Lung (tissue), 17 donors: ENCODE measurements at places on chromosomes 13 and 19. TPM values are rescaled to one million over a fixed set of nuclear protein-coding genes. Genes with fewer than 3 reads are reported as not detected.

GRCh38 chr13:97979051-97979450 lies 25.6 kb downstream of the IPO5 start:
- H3K36me3 ChIP-seq, result no peaks in the 10 kb centered on the region
- no peak for DNase-seq
- H3K27ac ChIP-seq, result no peak overlapping the region
- no peaks in the 10 kb centered on the region for H3K4me1 ChIP-seq
- H3K27me3 ChIP-seq, result no peaks in the 10 kb centered on the region

GRCh38 chr19:40534148-40534547 lies 42.5 kb upstream of the SHKBP1 start:
- H3K27ac ChIP-seq, result no peak overlapping the region
- no peak overlapping the region for H3K4me3 ChIP-seq
- DNase-seq, result no peak
- no peaks in the 10 kb centered on the region for H3K27me3 ChIP-seq
- H3K36me3 ChIP-seq, result no peaks in the 10 kb centered on the region
- H3K4me1 ChIP-seq, result no peaks in the 10 kb centered on the region

DNA sequence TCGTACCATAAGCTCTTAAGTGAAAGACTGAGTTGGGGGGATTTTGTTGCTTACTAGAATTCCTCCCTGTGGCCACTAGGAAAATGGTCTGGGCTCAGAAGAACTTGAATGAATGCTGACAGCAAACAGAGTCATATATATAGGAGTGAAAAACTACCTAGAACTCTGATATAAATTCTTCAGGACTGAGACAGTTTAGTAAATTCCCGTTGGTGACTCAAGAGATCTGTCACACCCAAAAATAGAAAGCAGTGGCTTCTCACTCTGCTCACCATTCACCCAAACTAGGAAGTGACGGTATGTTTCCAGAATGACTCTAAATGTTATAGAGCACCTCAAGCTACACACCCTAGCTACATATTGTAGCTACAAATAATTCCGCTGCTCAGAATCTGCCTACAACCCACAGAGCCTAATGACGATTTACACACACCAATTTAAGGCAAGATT lies 116.2 kb downstream of the TBC1D4 start:
- H3K4me1 ChIP-seq, result no peaks in the 10 kb centered on the region
- DNase-seq, result no peak
- H3K27me3 ChIP-seq, result no peaks in the 10 kb centered on the region
- peak overlapping the region; percentile 88 for H3K27ac ChIP-seq
- H3K36me3 ChIP-seq, result no peaks in the 10 kb centered on the region

MZT1 gene
- total RNA-seq, result 6.7 TPM

DNA sequence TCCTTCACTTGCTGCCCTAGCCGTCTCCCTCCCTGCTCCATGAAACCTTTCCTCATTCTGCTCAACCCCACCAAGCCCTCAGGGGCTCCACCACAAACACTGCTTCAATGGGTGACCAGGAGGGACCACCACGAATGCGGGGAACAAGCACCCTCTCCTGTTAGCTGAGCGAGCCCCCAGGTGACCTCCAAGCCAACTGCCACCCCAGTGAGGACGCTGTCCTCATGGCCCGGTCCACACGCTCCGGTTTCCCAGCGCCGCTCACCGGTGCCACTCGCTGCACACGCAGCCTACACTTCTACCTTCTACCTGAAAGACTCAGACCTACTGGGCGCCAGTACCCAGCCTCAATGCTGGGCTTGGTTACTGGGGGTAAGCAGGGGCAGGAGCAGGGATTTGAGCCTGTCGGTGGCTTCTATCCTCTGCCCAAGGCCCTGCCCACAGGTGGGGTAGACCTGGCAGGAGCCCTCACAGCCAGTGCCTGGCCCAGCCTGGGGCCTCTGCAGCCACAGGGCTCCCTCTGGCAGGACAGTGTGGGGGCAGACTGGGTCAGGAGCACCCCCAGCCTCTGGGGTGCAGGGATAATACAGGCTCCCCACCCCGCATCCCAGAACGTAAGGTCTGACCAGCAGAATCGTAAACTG lies 704 bp upstream of the TMEM86B start:
- DNase-seq, result no peak
- no peaks in the 10 kb centered on the region for H3K4me1 ChIP-seq
- no peaks in the 10 kb centered on the region for H3K27me3 ChIP-seq
- no peak overlapping the region for H3K4me3 ChIP-seq
- no peak overlapping the region for H3K27ac ChIP-seq
- peaks cover 18% of the 10 kb centered on the region for H3K36me3 ChIP-seq

DNA sequence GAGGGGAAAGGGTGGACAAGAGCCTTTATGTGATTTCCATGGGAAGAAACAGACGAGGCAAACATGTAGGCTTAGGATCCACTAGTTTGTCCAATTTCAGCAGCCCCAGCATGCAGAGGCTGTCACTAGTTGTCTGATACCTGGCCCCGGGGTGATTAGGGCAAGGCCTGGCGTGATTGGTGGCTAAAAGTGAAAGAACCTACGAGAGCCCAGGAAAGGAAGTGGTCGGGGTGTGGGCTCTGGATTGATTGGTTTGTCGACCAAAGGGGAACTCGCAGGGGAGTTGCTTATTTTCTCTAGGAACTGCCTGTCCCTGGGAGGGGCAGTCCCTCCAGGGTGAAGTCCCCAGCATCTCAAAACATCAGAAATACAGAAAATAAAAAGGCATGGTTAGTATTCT lies 64.2 kb upstream of the UQCRFS1 start:
- no peak overlapping the region for H3K4me3 ChIP-seq
- H3K27me3 ChIP-seq, result peaks cover 4% of the 10 kb centered on the region
- no peak overlapping the region for H3K27ac ChIP-seq

DNA sequence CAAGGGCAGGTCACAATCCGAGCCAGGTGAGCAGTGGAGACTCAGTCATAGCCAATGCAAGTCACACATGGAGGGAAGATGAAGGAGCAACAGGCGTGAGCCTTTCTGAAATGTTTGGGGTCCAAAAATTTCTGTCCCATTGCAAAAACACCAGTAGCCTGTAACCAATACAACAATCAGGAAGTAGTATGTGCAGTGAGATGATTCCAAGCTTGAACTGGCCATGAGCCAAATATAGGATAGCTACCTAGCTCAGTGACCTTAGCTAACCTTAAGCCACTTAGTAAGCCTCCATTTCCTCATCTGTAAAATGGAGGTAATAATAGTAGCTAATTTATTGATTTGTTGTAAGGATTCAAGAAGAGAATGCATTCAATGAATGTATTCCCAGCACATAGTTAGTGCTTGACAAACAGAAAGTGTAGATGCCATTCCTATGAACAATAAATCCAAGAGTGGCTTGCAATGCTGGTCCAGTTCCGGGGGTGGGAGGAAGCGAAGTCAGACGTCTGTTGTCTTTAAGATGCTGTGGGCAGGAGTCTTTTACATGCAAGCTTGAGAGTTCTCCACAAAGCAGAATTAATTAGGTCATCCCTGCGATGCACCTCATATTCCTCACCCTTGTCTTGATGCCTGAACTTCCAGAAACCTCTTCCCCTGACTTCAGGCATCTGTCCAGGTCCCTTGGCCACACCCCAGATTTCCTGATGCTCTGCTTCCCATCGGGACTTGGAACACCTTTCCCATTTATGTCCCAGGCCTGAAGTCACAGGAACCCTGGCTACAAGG lies 195.7 kb upstream of the UBL3 start:
- no peaks in the 10 kb centered on the region for H3K36me3 ChIP-seq
- H3K4me3 ChIP-seq, result no peak overlapping the region
- DNase-seq, result no peak
- H3K27ac ChIP-seq, result no peak overlapping the region
- H3K4me1 ChIP-seq, result no peaks in the 10 kb centered on the region

GRCh38 chr13:75202981-75203380 lies 279.0 kb downstream of the TBC1D4 start:
- no peak for DNase-seq
- no peak overlapping the region for H3K4me3 ChIP-seq
- H3K27me3 ChIP-seq, result no peaks in the 10 kb centered on the region
- no peaks in the 10 kb centered on the region for H3K4me1 ChIP-seq
- H3K36me3 ChIP-seq, result no peaks in the 10 kb centered on the region

GRCh38 chr19:29944390-29945012 lies 2.5 kb downstream of the URI1 start:
- no peak overlapping the region for H3K4me3 ChIP-seq
- H3K27me3 ChIP-seq, result peaks cover 2% of the 10 kb centered on the region
- H3K27ac ChIP-seq, result no peak overlapping the region
- no peaks in the 10 kb centered on the region for H3K36me3 ChIP-seq
- H3K4me1 ChIP-seq, result no peaks in the 10 kb centered on the region
- no peak for DNase-seq

DNA sequence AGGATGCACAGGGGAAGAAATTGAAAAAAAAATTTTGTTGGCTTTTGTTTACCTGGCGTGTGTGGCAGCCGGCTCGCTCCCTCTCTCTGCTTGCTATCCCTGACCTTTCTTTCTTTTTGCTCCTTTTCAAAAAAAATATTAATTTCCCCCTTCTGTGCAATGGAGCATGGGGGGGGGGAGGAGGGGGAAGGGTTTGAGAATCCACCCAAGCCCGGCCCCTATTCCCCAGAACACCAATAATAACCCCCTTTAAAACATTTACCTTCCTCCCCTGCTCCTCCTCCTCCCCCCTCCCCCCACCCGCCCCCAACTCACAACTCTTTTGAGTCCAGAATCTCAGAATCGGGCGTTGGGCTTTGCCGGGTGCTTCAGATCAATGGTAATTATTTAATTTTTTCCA lies 28.4 kb downstream of the NFIX start:
- H3K36me3 ChIP-seq, result peaks cover 9% of the 10 kb centered on the region
- H3K27me3 ChIP-seq, result no peaks in the 10 kb centered on the region
- H3K4me1 ChIP-seq, result peaks cover 75% of the 10 kb centered on the region
- DNase-seq, result peak; percentile 76
- peak overlapping the region; percentile 77 for H3K27ac ChIP-seq

DNA sequence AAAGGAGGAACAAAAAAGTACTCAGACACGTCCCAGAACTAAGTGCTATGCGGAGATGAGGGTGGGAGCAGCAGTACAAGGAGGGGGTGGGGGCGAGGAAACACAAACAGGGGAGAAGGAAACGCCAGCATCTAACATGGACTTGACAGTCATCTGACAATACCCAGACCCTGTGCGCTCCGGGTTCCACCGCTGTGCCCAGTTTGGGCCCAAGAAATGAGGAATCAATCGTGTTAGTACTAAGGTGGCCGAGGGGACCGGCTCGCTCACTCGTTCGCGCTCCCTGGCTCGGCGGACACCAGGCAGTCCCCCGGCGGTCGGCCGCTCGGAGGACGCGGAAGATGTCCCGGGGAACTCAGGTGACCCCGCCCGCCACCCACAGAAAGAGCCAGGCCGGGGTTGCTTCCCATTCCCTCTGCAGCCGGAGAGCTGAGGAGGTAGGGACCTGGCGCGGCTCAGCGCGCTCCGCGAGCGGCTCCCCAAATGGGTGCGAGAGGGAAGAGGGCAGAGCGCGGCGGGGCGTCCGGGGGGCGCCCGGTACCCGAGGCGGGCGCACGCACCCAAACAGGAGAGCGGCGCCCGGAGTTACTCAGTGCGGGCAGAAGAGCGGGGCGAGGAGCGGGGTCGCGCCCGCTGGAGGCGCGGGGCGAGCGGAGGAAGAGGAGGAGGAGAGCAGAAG lies 616 bp downstream of the TSHZ3 start:
- DNase-seq, result no peak
- H3K27me3 ChIP-seq, result peaks cover 48% of the 10 kb centered on the region
- no peaks in the 10 kb centered on the region for H3K36me3 ChIP-seq
- peaks cover 12% of the 10 kb centered on the region for H3K4me1 ChIP-seq

- H3K36me3 ChIP-seq, result no peaks in the 10 kb centered on the region
- no peaks in the 10 kb centered on the region for H3K4me1 ChIP-seq
- no peak for DNase-seq
- H3K4me3 ChIP-seq, result no peak overlapping the region
- no peaks in the 10 kb centered on the region for H3K27me3 ChIP-seq
- no peak overlapping the region for H3K27ac ChIP-seq
Observed at GRCh38 chr19:54252243-54252642, 4.8 kb downstream of the LILRB5 start.

GRCh38 chr13:96687191-96687590 lies 307.1 kb downstream of the OXGR1 start:
- H3K4me3 ChIP-seq, result no peak overlapping the region
- H3K27me3 ChIP-seq, result no peaks in the 10 kb centered on the region
- H3K4me1 ChIP-seq, result no peaks in the 10 kb centered on the region

ZNF541 gene
- total RNA-seq, result not detected

DNA sequence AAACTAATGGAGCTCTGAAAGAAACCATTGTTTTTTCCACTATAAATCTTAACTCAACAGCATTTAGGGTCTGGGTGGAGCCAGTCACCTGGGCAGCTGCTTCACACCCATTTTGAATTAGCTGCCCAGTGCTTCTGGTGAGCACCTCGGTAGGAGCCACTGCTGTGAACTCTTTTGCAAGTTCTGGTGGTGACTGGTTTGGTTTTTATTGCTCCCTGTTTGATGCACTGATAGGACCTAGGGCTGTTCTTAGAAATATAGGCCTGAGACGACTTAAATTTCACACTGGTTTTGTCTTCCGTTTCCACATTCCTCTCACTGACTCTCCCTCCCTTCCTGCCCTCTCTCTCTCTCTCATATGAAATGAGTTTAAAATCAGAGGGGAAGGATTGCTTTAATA lies 103.9 kb downstream of the GGACT start:
- no peaks in the 10 kb centered on the region for H3K36me3 ChIP-seq
- no peak overlapping the region for H3K27ac ChIP-seq
- no peaks in the 10 kb centered on the region for H3K27me3 ChIP-seq
- no peak for DNase-seq
- H3K4me1 ChIP-seq, result no peaks in the 10 kb centered on the region

TPTE2 gene
- total RNA-seq, result not detected

- H3K36me3 ChIP-seq, result no peaks in the 10 kb centered on the region
- no peaks in the 10 kb centered on the region for H3K4me1 ChIP-seq
- no peaks in the 10 kb centered on the region for H3K27me3 ChIP-seq
- no peak overlapping the region for H3K4me3 ChIP-seq
- no peak for DNase-seq
- H3K27ac ChIP-seq, result no peak overlapping the region
Observed at GRCh38 chr13:110758195-110758805, 44.8 kb downstream of the ING1 start.

GRCh38 chr13:34926508-34926907 lies 15.6 kb upstream of the NBEA start:
- no peaks in the 10 kb centered on the region for H3K36me3 ChIP-seq
- no peaks in the 10 kb centered on the region for H3K27me3 ChIP-seq
- H3K4me3 ChIP-seq, result no peak overlapping the region
- H3K27ac ChIP-seq, result no peak overlapping the region
- peak; percentile 86 for DNase-seq

DNA sequence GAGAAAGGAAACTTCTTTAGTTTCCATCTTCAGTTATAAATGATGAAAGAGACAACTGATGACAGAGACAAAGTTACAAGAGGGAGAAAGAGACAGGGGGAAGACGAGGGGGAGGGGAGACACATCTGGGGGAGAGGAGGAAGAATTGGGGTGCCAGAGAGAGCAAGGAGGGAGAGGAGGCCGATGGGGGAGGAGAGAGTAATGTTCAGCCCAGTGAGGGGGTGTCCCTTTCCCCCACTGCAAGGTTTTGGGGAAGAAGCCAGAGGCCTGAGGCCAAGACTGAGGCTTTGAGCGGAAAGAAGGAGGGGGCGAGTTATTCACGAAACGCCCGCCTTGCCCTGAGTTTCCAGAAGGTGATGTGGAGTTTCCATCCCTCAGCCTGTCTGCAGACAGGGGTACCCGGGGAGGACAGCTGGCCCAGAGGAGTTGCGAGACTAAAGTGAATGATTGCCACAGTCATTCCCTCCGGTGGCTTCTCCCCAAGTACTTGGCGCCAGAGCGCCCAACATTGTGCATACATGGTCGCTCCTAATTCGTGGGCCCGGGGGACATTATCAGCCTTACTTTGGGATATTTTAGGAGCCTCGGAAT lies 558 bp upstream of the PPAN start:
- no peak overlapping the region for H3K27ac ChIP-seq
- no peak for DNase-seq
- peaks cover 4% of the 10 kb centered on the region for H3K36me3 ChIP-seq
- no peaks in the 10 kb centered on the region for H3K4me1 ChIP-seq
- no peaks in the 10 kb centered on the region for H3K27me3 ChIP-seq

- no peak overlapping the region for H3K4me3 ChIP-seq
- no peak for DNase-seq
- no peaks in the 10 kb centered on the region for H3K27me3 ChIP-seq
- H3K4me1 ChIP-seq, result peaks cover 16% of the 10 kb centered on the region
Observed at GRCh38 chr19:1907563-1908363, 2.6 kb downstream of the ADAT3 start.
